ENCODE measurements at places on chromosomes 12 and 14.

- peak; percentile 61 for DNase-seq
These were observed 29.8 kb downstream of the PROX2 start for GRCh38 chr14:74846168-74846567.

GRCh38 chr12:78331753-78332152, 501.1 kb downstream of the NAV3 start:
- no peak for DNase-seq

- no peak for DNase-seq
These were observed 71.0 kb downstream of the TRAFD1 start for GRCh38 chr12:112196196-112196875.

- DNase-seq, result no peak
These were observed 51.2 kb upstream of the RTRAF start for GRCh38 chr14:51938137-51938536.

GRCh38 chr14:51203881-51204280, 36.2 kb upstream of the TMX1 start:
- DNase-seq, result no peak

- no peak for DNase-seq
These were observed 17.0 kb upstream of the DICER1 start for GRCh38 chr14:95174184-95174792.

DNA sequence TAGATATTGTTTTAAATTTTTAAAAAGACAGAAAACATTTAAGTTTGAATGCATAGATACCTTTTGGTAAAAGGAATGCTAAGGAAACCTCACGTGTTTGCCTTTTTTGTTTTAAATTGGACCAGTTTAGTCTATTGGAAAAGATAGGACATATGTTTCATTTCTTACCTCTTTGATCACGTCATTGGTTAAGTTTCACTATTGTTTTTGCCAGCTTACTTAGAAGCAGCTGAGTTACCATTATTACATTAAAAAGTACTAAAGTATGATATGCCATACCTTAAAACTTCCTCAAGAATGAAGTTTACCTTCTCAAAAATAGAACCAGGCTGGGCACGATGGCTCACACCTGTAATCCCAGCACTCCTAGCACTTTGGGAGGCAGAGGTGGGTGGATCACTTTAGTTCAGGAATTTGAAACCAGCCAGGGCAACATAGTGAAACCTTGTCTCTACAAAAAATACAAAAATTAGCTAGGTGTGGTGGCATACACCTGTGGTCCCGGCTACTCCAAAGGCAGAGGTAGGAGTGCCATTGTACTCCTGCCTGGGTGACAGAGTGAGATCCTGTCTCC, 54.4 kb downstream of the SRGAP1 start:
- DNase-seq, result no peak

GRCh38 chr14:95361373-95362137, 41.8 kb upstream of the CLMN start:
- no peak for DNase-seq

GRCh38 chr14:23910101-23910875, 43.3 kb upstream of the DHRS4 start:
- peak; percentile 63 for DNase-seq

GRCh38 chr14:75806352-75806832, 145.3 kb downstream of the TTLL5 start:
- no peak for DNase-seq

- DNase-seq, result no peak
These were observed 213.5 kb downstream of the PELI2 start for GRCh38 chr14:56331592-56332216.

GRCh38 chr14:96090441-96091148, 51.4 kb downstream of the C14orf132 start:
- peak; percentile 77 for DNase-seq

GRCh38 chr12:40768125-40768864, 76.1 kb downstream of the CNTN1 start:
- DNase-seq, result no peak

GRCh38 chr14:79248771-79249170, 962.5 kb downstream of the DIO2 start:
- DNase-seq, result no peak

DNA sequence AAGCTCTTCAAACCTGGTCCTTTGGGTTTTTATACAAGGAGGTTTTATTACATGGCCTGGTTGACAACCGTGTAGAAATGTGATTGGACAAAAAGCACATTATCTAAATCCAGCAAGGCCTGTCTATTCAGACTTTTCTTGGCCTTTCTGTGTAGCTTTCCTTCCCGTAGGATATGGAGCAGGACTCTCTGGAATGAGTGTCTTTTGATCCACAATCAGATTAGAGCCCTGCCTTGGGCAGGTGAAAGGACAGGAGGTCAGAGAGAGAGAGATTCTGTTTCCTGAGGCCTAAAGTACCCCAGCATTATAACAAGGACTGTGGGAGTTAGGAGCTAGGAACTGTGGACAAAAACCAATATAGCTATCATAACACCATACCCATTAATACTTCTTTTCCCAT, 375.5 kb upstream of the RGS6 start:
- DNase-seq, result no peak

DNA sequence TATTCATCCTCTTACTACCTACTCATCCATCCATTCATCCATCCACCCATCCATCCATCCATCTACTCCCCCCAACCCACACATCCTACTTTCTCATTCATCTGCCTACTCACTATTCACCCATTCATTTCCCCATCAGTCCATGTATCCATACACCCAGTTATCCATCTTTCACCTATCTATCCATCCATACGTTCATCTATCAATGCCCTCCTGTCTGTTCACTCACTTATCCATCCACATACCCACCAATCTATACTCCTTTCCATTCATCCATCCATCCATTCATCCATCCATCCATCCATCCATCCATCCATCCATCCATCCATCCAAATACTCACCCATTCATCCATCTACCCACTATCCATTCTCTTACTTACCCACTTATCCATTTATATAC, 117.8 kb upstream of the LHX5 start:
- DNase-seq, result no peak

DNA sequence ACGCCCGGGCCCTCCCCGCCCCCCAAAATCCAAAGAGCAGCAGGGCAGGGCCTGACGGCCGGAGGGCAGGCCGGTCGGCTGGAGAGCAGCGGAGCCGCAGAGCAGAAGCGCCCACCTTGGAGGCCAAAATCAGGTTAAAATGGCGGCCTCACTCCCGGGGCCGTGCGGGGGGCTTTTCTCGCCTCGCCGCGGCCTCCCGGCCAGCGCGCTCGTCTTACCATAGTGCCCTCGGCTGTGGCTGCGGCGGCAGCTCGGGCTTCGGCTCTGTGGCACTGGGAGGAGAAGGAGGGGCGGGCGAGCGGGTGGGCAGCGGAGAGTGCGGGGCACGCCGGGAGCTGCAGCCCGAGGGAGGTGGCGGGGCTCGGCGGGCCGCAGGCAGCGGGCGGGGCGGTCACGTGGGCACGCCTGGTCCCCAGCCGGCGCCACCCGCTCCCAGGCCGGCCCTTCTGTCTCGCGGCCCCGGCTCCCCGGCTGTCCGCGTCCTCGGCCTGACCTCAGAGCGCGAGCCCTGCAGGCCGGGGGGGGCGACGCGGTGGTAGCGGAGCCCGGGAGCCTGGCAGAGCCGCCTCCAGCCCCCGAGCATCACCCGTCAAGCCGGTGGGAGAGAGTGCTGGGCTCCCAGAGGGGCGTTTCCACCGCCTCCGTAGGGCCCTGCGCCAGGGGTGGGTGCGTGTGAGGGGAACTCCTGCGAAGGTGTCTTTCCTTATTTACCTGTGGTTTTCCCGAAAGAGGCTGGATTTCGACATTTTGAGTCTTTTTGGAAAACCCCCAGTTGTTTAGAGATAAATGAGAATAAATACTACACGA, at the start of gene CFL2:
Gene CFL2, minus strand, starts transcription at position 274 of the 807 bp plus-strand sequence. Its CDS starts 53 bp downstream, at position 221.
- DNase-seq, result peak; percentile 85

DNA sequence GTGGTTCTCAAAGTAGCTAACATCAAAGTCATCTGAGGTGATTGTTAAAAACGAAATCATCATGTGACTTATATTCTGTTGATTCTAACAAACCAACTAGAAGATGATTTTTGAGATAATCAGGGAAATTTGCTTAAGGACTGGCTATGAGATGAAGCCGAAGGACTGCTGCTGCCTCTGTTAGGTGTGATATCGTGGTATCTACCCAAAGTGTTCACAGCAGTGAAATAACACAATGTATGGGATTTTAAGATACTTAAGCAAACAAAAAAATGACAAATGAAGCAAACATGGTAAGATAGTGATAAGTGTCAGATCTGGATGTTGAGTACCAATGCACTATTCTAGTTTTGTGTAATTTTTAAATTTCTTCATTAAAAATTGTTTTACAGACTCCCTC, 59.1 kb downstream of the GXYLT1 start:
- no peak for DNase-seq

- DNase-seq, result no peak
These were observed 16.3 kb downstream of the SPX start for GRCh38 chr12:21542403-21542802.

DNA sequence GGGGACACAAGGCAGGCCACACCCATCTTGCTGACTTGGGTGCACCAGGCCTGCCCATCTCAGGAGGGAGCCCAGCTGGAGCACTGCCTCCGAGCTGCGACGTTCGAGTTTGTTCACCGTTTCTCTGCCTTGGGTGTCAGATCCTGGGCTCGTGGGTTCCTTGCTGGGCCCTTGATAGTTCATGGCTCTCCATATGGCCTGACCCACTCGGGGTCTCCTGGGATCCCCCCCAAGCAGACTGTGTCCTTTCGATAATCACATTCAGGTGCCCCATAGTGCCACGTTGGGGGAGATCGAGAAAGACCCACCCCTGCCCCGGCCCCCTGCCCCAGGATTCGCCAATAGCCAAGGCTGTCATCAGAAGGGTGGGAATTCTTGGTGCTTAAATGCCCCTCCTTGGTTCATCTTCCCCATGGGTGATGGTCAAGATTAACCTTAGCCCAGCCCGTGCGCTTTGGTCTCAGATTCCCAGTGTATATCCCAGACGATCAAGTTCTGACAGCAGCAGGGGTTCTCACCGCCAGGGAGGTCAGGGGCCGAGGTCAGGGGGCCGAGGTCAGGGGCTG, 7.4 kb downstream of the RFLNA start:
- DNase-seq, result no peak

- DNase-seq, result no peak
These were observed 89.3 kb downstream of the GARIN6 start for GRCh38 chr12:99736760-99737269.

DNA sequence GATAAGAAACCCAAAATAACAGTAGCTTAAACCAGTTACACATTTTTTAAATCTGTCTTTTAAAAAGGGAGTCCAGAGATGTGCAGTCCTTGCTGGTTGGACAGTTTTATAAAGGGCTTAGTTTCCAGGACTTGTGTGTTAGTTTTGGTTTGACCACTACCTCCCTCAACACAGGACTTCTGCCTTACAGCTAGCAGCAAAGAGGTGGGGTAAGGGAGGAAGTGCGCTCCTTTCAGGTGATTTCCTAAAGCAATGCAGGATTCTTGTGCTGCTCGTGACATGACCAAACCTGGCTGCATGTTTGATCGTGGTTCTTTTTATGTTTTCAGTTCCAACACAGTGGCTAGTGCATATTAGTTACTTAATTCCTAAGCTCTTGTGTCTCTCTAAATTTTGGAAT, 266.2 kb downstream of the TMTC2 start:
- DNase-seq, result no peak

- DNase-seq, result no peak
These were observed 5.8 kb upstream of the BIN2 start for GRCh38 chr12:51329742-51330141.

DNA sequence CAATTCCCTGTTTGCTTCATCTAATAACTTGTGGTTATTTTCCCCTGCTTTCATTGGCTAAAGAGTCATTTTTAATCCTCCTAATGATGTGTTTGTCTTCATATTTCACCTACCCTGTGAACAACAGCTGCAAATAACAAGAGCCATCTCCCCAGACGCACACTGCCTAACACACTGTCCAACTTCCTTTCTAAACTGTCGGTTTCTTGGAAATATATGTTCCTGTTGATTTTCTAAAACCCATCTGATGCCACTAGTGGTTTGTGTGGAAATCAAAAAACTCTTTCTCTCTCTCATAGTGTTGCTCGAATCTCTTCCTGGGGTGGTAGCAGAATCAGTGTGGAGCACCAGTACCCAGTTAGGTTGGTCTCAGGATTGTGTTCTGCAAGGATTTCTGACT, 226.9 kb downstream of the EPS8 start:
- no peak for DNase-seq

GRCh38 chr14:61326146-61326545, 4.8 kb downstream of the PRKCH start:
- no peak for DNase-seq

DNA sequence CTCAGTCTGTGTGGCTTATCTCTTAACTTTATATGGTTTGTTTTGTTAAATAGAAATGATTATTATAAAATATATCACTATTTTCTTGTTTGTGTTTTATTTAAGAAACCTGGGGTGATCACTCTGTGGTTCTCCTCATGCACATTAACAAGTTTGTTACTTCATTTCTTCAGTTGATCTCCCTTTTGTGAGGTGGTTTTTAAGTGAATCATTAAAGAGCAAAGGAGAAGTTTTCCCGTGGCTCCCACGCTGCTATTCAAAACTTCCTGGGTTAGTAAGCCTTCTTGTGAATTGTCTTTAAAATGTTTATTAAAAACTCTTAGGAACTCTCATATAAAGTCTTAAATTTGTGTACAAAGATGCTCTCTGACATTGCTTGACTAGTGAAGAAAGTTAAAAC, 11.8 kb downstream of the ADIPOR2 start:
- DNase-seq, result no peak

GRCh38 chr14:37417833-37418232, 177.2 kb downstream of the FOXA1 start:
- no peak for DNase-seq

DNA sequence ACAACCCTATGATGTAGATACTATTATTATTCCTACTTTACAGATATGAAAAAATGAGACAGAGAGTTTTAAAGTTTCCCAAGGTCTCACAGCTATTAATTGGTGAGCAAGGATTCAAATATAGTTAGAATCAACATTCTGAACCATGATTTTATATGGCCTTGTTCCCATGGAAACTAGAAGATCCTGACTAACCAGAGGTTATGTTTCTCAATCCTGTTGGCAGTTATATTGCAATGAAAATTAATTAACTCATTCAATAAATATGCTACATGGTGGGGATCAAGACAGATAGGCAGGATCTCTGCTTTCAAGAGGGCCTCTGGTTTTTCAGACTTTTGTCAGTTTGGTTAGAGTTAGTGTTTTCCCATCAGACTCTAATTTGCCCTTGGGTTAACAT, 9.3 kb upstream of the FUT8 start:
- peak; percentile 39 for DNase-seq

GRCh38 chr14:29953501-29953900, 25.9 kb upstream of the PRKD1 start:
- DNase-seq, result no peak

GRCh38 chr12:116266631-116267349, 10.7 kb downstream of the MED13L start:
- peak; percentile 29 for DNase-seq

Data from EL (cell line).